ENCODE measurements at places on chromosomes 3 and 15. TPM values are rescaled to one million over a fixed set of nuclear protein-coding genes. Genes with fewer than 3 reads are reported as not detected.

Gene TEX264
- total RNA-seq: 42.8 TPM

Gene FSIP1
- 1.6 TPM for total RNA-seq

Gene GOLGA6D
- total RNA-seq: not detected

Gene LRTM1
- total RNA-seq: not detected

Gene SCN11A
- under 0.01 TPM for total RNA-seq

Gene MESP2
- total RNA-seq: 0.66 TPM

Gene ALPK3
- total RNA-seq: 26.4 TPM

Gene EXOSC7
- 42.2 TPM for total RNA-seq

Gene TMC3
- total RNA-seq: 0.20 TPM

Gene XCR1
- total RNA-seq: not detected

Gene PLA2G4F
- not detected for total RNA-seq

Gene MNS1
- total RNA-seq: 0.30 TPM

Gene C3orf20
- total RNA-seq: under 0.01 TPM

Gene B4GALT4
- 58.1 TPM for total RNA-seq

Measured in smooth muscle cell of the pulmonary artery (primary cell).